Heart right ventricle (tissue), 16 donors: ENCODE measurements at places on chromosomes 16 and 17. TPM values are rescaled to one million over a fixed set of nuclear protein-coding genes. Genes with fewer than 3 reads are reported as not detected.

Gene AARSD1
- 31.4 TPM for total RNA-seq

Gene CLEC3A
- not detected for total RNA-seq

DNA sequence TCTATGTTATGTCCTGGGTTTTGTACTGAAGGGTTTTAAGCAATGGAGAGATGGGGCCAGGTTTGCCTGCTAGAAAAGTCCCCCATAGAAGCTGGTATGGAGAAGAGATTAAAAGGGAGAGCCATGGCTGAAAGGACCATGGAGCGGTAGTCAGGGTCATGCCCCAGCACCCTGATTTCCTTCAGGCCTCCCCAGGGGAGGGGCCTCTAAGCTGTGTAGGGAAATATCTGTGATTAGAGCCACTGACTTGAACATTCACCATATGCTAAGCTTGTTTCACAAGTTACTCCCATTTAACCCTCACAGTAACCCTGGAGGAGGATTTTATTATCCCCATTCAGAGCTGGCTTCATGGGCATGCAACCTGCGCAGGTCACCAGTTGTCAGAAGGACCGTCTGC is 3.8 kb upstream of the ATP2A3 start:
- no peak overlapping the region for H3K4me3 ChIP-seq
- no peak for DNase-seq
- no peaks in the 10 kb centered on the region for H3K36me3 ChIP-seq

- H3K4me3 ChIP-seq: no peak overlapping the region
- no peak for DNase-seq
- no peaks in the 10 kb centered on the region for H3K36me3 ChIP-seq
- no peaks in the 10 kb centered on the region for H3K4me1 ChIP-seq
- no peaks in the 10 kb centered on the region for H3K27me3 ChIP-seq
- no peak overlapping the region for H3K27ac ChIP-seq
Measured at GRCh38 chr17:75998327-75998795, 2.3 kb upstream of the CDK3 start.

Gene KRT15
- total RNA-seq: not detected
